Foreskin keratinocyte (primary cell): ENCODE measurements at places on chromosomes 7 and 10. TPM values are rescaled to one million over a fixed set of nuclear protein-coding genes. Genes with fewer than 3 reads are reported as not detected.

GRCh38 chr7:16115374-16115773 lies 306.0 kb downstream of the CRPPA start:
- DNase-seq = no peak

GRCh38 chr10:24920907-24921881 lies 31.2 kb downstream of the PRTFDC1 start:
- peak; percentile 76 for DNase-seq

- DNase-seq = no peak
These were observed 63.0 kb downstream of the GNAI1 start for GRCh38 chr7:80197627-80198026.

- no peak for DNase-seq
These were observed 217.3 kb downstream of the HERPUD2 start for GRCh38 chr7:35477609-35478008.

- no peak for DNase-seq
These were observed 38.6 kb downstream of the RAPGEF5 start for GRCh38 chr7:22318376-22318775.

GRCh38 chr7:134886353-134887057 lies 99.8 kb upstream of the AGBL3 start:
- DNase-seq = peak; percentile 29

GRCh38 chr10:53233749-53234148 lies 461.2 kb upstream of the MBL2 start:
- no peak for DNase-seq

DNA sequence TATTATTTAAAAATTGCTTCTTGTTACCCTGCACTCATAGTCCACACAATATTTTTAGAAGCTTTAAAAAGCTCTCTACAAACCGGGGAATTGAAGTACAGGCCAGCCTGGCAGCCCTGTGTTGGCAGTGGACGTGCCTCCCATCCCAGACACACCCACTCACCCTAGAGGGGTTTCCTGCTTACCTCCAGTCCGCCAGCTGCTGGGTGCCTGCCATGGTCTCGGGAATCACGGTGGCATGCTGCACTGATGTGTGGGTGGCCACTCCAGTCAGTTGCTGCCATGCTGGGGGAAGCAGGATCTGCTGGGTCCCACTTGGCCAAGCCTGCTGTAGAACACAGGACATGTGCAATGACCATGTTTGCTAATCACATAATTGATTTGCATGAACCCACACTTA lies 80.4 kb downstream of the CLEC2L start:
- no peak for DNase-seq

GRCh38 chr10:109215291-109216075 lies 707.8 kb downstream of the XPNPEP1 start:
- no peak for DNase-seq

- DNase-seq = no peak
These were observed 111.8 kb downstream of the CUX1 start for GRCh38 chr7:101929256-101929655.

- DNase-seq = no peak
These were observed 346.9 kb downstream of the TYW1 start for GRCh38 chr7:67343572-67343971.

- DNase-seq = no peak
These were observed 7.9 kb downstream of the PHTF2 start for GRCh38 chr7:77806425-77806824.

GRCh38 chr7:82319674-82320118 lies 123.9 kb downstream of the CACNA2D1 start:
- DNase-seq = peak; percentile 49

- peak; percentile 29 for DNase-seq
These were observed 9.2 kb downstream of the SGMS1 start for GRCh38 chr10:50614444-50615137.

GRCh38 chr7:150408393-150409299 lies 29.5 kb downstream of the ZNF775 start:
- no peak for DNase-seq

DNA sequence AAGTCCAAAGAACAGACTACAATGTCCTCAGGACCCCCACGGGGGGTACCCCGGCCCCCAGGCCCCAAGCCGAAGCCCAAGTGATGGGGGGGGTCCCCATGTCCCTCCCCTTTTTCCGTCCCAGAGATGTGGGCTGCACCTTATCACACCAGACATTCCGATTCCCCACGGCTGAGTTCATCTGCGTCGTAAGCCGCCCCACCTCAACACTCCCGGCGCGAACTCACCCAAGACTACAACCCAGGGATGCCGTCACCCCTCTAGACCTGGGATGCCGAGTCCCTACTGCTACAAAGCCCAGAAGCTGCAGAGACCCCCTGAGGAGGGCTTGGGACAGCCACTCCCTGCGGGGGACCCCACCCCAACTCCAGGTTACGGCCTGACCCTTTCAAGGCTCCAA lies 14.5 kb downstream of the PDGFA start:
- no peak for DNase-seq

- no peak for DNase-seq
These were observed 173.0 kb upstream of the LANCL2 start for GRCh38 chr7:55191926-55192692.

GRCh38 chr10:30705625-30706149 lies 76.1 kb upstream of the LYZL2 start:
- DNase-seq = no peak

DNA sequence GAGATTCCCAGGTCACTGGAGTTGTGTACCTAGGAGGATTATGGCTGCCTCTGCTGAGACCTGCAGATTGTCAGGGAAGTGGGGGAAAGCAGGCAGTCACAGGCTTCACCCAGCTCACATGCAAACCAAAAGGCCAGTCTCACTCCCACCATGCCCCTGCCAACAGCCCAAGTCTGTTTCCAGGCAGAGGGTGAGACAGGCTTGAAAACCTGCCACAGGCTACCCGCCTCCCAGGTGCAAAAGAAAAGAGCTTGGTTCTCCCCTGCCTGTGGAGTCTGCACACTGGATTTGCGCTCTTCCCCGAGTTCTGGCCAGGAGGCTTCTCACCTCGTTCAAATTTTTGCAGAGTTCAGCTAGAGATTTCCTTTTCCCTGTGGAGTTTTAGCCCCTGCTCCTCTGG lies 119.5 kb downstream of the RUNDC3B start:
- DNase-seq = no peak

GRCh38 chr10:113420057-113420732 lies 132.7 kb upstream of the HABP2 start:
- DNase-seq = no peak

GRCh38 chr10:49398000-49398861 lies 2.3 kb upstream of the DRGX start:
- DNase-seq = peak; percentile 36

DNA sequence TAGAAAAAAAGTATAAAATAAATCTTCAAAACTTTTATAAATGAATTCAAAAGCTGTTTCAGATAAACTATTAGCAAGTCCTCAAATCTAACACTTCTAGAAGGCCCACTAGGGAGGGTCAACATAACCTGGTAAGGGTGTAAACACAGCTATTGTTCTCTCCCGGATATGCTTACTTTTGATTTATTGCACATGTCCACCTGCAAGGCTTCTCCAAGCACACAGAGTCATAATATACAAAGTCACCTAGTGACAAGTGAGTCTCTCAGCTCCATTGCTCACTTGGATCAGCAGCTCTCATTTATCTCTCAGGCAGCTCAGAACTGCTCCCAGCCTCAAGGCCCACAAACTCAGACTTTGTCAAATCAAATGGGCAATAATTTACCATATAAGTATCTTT lies 44.0 kb upstream of the COL1A2 start:
- no peak for DNase-seq

GRCh38 chr10:98610836-98611235 lies 164.1 kb upstream of the HPS1 start:
- no peak for DNase-seq

DNA sequence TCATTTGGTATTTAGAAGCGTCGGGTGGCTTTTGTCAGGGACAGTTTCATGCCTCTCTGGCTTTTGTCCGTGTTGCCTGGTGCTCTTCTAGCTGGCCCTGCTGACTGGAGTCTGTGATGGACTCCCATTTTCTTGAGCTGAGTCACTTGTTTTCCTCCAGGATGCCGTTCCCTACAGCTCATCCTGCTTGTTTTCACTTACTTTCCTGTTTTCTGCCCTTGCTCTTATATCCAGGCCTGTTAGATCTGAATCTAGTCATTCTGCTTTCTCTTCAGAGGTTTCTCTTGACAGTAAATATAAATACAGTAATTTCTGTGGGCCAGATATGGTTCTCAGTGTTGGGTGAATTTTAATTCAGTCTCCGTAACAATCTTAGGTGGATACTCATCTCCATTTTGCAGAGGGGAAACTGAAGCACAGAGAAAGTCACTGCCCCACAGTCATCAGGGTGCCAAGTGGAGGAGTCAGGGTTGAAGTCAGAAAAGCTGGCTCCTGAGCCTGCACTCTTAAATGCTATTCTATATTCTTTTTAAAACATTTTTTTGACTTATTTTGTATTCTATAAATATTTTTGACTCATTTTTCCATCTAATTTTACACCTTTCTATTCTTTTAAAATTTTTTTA lies 85.4 kb downstream of the CCNY start:
- peak; percentile 80 for DNase-seq

- DNase-seq = no peak
These were observed 2.5 kb downstream of the INTS1 start for GRCh38 chr7:1501487-1502270.

- no peak for DNase-seq
These were observed 352.7 kb downstream of the PHTF2 start for GRCh38 chr7:78151229-78151628.

The KIAA1217 gene
- 17.1 and 17.5 TPM in 2 replicates for total RNA-seq

The ASCC1 gene
- 27.7 and 28.8 TPM in 2 replicates for total RNA-seq

The NPC1L1 gene
- total RNA-seq = not detected in 2 replicates

The ZNF365 gene
- total RNA-seq = 6.0 and 8.1 TPM in 2 replicates

The GNGT1 gene
- not detected in 2 replicates for total RNA-seq

The MBLAC1 gene
- total RNA-seq = 1.3 and 1.4 TPM in 2 replicates

The SPDYE5 gene
- total RNA-seq = not detected in 2 replicates

The DMBT1 gene
- 0.04 and 0.07 TPM in 2 replicates for total RNA-seq

The CFAP70 gene
- 0.28 and 0.41 TPM in 2 replicates for total RNA-seq

The HOXA3 gene
- total RNA-seq = 1.2 and 2.1 TPM in 2 replicates

The TMEM184A gene
- total RNA-seq = 1.1 and 1.4 TPM in 2 replicates
